Pulmonary artery endothelial cell (primary cell): ENCODE measurements at places on chromosomes 3 and 15.

DNA sequence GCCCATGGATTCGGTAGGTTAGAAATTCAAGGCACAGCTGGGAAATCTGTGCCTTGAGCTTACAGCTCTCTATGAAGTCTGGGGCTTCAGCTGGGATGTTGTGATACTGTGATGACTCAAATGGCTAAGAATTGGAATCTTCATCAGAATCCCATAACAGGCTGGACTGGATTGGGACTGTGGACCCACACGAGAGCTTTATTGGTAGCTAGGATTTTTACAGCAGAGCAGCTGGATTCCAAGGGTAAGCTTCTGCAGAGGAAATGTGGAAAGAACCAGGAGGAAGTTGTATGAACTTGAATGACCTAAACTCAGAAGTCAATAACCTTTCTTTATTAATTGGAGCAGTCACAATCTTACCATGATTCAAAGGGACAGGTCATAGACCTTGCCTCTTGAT, 1187.1 kb downstream of the ROBO1 start:
- DNase-seq = no peak

DNA sequence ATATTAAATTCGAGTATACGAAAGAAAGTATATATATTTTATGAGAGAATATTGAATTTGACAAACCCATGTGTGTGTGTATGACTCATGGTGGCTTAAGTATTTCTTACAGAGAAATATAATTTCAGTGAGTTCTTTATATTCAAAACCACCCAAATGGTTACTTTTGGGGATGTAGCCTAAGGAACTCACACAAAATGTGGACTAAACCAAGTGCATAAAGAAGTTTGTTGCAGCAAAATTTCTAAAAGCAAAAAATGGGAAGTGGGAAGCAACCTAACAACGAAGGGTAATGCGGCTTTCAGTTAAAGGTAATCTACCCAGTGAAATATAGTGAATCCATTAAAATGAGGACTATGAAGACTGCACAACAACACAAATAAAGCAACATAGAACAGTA, 277.1 kb downstream of the EDEM1 start:
- DNase-seq = no peak

DNA sequence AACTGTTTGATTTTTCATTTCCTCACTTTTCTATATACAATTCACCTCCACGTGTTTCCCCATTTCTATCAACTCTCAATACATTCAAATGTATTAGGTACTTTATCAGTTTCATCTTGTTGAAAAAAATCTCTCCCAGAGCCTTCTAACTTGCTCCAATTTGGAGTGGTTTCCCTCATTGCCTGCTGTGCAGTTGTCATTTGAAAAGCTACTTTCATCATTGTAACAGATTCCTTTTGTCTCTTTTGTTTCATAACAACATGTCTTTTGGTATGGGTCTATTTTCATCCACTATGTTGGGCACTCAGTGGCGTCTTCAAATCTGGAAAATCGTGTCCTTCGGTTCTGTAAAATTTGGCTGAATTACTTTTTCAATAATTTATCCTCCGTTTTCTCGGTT, 75.0 kb downstream of the NR2E3 start:
- no peak for DNase-seq

DNA sequence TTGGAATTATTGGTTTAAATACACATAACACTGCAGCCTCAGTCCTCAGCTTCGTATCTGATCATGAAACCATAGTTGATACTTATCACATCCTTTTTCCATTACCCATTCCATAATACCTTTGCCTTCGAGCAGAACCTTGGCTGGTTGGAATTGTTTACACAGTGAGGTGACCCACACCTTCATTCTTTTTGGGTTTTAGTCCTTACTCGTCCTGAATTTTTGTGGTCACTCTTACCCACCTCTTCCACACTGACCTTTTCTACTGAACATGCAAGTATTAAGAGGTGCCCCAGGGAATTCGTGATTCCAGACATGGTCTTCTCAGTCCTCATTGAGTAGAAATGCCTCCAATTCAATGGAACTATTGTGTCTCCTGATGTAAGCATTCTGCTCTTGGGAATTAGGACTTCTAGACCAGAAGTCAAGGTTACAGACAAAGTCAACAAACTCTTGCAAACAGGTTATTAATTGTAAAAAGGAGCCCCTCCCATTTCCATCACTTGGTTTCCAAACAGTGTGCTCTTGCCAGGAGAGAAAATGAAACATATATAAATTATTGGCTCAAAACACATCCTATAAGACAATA, 37.7 kb downstream of the SCN11A start:
- DNase-seq = no peak

DNA sequence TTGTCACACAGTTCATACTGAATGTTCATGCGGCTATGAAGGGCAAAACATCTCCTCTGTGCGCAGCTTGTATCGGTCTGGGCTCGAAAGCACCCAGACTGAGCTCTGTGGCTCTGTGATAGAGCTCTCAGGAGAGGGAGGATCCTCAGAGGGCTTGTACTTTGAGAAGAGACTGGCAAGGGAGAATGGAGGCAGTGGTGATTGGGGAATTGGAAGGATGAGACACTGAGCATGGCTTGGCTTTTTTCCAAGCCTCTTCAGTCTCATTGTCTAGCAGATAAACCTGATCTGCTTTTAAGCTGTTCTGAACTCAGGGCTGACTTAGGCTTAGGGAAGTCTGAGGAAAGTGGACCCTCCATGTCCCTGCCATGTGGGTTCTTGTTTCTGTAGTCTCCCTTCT, 43.0 kb downstream of the RAD54L2 start:
- DNase-seq = no peak

DNA sequence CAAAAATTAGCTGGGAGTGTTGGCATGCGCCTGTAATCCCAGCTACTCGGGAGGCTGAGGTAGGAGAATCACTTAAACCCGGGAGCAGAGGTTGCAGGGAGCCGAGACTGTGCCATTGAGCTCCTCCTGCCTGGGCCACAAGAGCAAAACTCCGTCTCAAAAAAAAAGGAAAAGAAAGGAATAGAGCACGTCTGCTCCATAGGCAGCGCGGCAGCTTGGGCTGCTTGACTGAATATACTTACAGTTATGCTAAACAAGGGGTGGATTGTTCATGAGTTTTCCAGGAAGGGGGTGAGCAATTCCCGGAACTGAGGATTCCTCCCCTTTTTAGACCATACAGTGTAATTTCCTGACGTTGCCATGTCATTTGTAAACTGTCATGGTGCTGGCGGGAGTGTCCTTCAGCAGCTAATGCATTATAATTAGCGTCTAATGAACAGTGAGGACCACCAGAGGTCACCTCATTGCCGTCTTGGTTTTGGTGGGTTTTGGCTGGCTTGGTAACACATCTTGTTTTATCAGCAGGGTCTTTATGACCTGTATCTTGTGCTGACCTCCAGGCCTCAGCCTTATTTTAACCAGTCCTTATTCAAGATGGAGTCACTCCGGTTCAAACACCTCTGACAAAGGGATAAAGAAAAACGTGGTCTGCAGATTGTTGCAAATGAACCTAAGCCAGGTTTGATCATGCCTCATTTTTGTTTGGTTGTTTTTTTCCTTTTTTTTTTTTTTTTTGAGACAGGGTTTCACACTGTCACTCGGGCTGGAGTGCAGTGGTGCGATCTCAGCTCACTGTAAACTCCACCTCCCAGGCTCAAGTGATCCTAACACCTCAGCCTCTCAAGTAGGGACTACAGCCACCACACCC, 24.9 kb upstream of the SENP5 start:
- DNase-seq = no peak

GRCh38 chr3:62134061-62134496, 239.3 kb downstream of the FEZF2 start:
- peak; percentile 45 for DNase-seq

DNA sequence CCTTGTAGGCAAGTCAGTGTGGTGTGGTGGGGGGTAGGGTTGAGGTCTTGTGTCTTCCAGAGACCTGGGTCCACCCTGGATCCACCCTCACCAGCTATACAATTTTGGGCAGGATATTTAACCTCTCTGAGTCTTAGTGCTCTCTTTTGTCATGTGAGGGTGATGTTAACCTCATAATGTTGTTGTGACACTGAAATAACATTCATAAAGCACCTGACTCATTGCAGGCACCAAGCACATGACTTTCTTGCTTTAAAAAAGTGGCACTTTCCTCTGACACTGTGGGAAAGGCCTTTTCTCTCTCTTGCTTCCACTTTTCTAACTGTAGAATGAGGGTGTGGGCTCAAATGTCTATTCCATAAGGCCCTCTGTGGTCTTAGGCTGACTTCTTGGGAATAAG, 75.5 kb downstream of the SCN10A start:
- DNase-seq = no peak
